Inflammatory macrophage (primary cell): ENCODE measurements at places on chromosomes 5 and 9.

DNA sequence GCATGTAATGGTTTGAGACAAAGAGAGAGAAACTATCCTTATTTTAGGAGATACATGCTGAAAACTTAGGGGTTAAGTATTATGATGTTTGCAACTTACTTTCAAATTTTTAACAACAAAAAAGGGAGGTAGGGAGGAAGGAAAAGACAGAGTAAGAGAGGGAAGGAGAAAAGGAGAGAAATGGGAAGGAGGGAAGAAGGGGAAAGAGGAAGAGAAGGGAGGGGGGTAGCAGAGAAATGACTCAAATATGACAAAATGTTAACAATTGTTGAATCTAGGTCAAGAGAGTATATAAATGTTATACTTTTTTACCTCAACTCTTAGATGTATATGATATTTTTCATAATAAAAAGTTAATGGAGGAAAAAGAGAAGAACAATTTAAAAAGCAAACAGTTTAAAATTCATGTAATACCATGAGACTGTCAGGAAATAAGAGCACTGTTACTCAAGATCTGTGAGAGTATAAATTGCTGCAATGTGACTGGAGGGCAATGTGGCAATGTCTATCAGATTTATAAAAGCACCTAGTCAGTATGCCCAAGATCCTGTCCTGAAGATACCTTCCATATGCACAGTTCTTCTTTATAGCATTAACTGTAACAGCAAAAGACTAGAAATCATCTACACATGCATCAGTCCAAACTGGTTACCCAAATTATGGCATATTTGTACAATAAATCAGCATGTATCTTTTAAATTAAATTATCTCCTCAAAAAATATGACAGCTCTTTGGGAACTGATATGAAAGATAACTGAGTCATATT is 16.3 kb downstream of the FBXW11 start:
- DNase-seq = no peak

GRCh38 chr5:93583768-93584595 is 960 bp downstream of the NR2F1 start:
- no peak for DNase-seq

- DNase-seq = no peak
Measured at GRCh38 chr9:130629443-130630070, 34.8 kb upstream of the PRDM12 start.

DNA sequence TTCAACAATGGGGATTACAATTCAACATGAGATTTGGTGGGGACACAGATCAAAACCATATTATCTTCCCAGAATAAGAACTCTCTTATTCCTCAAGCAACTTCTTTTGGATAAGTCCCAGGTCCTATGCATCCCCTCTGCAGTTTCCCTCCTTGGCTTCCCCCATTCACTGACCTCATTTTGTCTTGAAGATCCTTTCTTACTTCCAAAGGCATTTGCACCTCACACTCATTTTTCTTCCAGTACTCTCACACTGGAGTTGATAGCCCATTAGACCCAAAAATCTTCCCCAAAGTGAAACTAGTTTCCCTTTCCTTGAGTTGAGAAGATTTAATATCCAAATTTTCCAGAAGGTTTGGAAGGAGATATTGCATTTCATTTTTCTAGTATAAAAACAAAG is 178.0 kb upstream of the DAPK1 start:
- no peak for DNase-seq

DNA sequence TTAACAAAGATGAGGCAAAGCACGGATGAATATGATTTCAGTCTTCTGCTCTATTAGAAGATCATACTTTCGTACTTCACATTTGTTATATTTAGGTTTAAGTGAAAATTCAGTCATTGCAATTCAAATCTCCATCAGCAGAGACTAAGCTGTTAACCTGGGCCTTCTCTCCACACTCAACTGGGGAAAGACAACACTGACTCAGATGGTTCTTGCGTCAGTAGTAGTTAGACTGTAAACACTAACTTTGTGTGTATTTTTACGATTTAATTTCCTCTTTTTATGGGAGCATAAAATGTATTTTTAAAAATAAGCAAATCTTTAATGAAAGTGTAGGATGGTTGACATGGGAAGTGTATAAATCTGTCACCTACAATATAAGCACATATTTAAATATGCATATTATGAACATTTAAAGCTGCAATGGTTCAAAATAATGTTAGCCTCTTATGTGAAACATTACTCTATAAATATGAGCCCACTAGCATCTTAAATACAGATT is 42.7 kb upstream of the ZNF608 start:
- no peak for DNase-seq

GRCh38 chr9:129751841-129752801 is 721 bp downstream of the PTGES start:
- DNase-seq = no peak

DNA sequence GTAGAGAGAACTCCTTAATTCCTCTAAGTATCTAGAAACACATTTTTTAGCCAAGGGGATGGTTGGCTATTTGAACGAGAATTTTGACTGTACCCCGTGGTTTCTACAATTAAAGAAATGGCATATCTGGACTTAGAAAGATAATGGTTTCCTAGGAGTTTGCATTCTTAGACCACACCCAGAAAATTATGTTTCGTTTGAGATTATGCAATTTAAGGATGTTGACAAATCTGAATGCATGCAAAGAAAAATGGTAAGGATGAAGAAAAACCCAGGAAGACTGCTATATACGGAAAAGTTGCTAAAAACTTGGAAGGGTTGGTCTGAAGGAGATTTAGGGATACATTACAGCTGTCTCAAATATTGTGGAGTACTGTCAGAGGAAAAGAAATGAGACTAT is 538.5 kb upstream of the WWC1 start:
- DNase-seq = no peak

- DNase-seq = no peak
Measured at GRCh38 chr9:79574136-79574535, 2.4 kb downstream of the TLE4 start.

DNA sequence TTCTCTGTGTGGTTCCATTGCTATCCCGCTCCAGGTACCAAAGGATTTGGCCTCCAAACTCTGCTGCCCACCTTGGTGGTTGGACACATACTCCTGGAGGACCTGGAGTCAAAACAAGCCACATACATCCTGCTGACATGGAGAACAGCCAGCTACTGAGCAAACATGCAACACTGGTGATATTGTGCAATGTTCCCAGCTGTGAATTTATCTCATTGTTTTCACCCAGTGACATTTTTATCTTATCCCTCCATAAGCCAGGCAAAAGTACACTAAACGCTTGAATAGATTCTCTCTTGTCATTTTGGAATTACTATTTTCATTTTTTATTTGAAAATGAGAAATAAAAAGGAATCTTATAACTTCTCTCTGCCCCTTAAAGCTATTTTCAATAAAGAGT is 11.1 kb upstream of the CTSL start:
- DNase-seq = peak; percentile 57

DNA sequence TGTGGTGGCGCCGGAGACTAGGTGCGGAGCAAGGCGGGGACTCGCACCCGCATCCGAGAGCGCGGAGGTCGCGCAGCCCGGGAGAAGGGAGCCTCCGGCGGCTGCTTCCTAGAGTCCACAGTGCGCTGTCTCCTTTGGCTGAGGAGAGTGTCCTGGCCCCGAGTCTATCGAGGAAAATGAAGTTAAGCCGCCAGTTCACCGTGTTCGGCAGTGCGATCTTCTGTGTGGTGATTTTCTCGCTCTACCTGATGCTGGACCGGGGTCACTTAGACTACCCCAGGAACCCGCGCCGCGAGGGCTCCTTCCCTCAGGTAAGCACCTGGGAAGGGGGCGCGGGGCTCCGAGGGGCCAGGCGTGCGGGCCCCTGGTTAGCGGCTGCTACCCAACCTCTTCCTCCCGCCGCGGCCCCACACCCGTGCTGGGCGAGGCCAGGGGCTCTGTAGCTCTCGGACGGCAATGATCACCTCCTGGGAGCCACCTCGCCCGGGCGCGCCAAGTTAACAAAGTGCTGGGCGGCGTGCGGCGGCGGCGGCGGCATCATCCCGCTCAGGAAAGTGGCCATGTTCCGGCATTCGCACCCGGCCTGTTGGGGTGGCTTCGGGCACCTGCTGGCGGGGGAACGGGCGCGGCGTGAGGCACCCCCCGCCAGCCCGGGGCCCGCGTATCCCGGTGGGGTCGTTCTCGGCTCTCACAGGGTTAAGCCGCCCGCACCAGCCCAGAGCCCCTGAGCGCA is 681 bp downstream of the MAN2A1 start:
- no peak for DNase-seq
